Stimulated activated CD4-positive, alpha-beta T cell treated with anti-CD3 and anti-CD28 coated beads, Interleukin-1b, Interleukin-23, amount 100 ng/mL, for 24 hours (primary cell): ENCODE measurements at places on chromosomes 7 and 10.

- DNase-seq: no peak
Observed at GRCh38 chr7:106812027-106812643, 52.9 kb upstream of the PIK3CG start.

GRCh38 chr10:63155388-63156020 lies 22.4 kb downstream of the NRBF2 start:
- no peak for DNase-seq

- DNase-seq: no peak
Observed at GRCh38 chr7:26005683-26006410, 146.2 kb upstream of the NFE2L3 start.

DNA sequence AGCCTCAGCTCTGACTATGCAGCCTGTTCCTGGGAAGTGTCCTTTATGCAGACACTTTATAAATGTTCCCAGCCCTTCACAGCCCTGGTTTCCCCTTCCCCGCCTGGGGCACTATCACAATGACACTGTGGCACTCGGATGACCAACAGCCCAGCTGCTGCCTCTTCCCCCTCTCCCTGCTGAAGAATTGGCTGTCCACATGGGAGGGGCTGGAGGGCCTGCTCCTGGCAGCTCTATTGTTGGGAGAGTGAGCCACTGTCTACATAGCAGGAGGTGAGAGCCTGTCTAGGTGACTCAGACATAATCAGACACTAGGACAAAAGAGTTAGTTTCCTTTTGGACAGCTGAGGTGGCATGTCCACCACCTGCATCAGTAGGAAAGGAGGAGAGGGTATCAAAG lies 437.5 kb downstream of the PLXNA4 start:
- DNase-seq: no peak

DNA sequence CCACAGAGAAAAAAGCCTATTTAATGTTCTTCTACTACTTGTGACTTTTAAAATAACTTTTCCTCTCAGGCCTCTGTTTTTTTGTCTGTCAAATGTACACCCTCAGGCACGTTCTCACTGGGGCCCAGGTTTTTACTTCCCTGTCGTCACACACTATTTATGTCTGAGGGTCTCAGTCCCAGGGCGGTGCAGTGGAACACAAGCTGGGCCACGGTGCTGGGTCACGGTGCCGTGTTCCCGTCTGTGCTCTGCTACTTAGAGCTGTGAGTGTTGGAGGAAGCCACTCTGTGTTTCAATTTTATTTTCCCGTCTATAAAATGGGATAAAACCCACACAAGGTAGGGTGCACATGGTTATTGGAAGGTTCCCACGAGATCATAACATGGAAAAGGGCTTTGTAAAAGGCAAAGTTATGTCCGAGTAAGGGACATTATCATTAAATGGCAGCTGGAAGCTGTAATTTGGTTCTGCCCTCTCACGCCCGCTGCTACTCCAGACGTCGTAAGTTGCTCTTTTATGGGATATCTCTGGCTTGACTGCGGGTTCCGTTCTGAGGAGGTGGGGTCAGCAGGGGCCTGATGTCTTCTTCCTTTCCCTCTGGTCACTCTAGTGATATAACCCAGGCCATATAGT lies 25.2 kb downstream of the ZNF775 start:
- no peak for DNase-seq

- DNase-seq: no peak
Observed at GRCh38 chr7:92496876-92497275, 19.1 kb upstream of the ERVW-1 start.

GRCh38 chr10:22466763-22467334 lies 121.6 kb downstream of the SPAG6 start:
- DNase-seq: no peak

DNA sequence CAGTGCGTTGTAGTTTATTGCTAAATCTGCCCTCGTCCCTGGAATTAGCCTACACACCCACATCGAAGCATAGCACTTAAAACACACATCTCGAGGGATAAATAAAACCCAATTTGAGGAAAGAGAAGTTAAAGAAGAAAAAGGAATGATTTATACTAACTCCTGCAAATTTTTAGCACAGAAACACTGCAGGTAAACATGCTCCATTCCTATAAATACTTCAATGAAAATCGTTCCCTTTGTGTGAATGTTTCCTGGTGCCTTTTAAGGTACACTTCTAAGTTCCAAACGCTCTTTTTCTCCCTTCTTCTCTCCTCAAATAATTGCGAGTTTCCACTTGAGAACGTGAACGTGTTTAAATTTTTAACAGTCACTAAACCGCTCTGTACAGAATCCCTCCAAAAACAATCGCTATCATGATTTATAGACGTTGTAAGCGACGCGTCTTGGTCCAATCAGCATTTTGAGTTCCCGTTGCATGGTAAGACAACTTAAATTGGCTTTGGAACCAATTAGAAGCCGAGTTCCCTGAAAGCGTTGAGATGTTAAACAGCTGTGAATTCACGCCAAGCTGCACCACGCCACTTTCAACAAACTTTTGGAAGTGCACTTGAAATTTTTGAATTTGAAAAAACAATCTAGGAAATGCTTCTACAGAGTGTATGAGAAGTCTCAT lies 12.5 kb upstream of the EBLN1 start:
- DNase-seq: no peak

GRCh38 chr7:2771274-2771731 lies 72.8 kb downstream of the GNA12 start:
- no peak for DNase-seq

DNA sequence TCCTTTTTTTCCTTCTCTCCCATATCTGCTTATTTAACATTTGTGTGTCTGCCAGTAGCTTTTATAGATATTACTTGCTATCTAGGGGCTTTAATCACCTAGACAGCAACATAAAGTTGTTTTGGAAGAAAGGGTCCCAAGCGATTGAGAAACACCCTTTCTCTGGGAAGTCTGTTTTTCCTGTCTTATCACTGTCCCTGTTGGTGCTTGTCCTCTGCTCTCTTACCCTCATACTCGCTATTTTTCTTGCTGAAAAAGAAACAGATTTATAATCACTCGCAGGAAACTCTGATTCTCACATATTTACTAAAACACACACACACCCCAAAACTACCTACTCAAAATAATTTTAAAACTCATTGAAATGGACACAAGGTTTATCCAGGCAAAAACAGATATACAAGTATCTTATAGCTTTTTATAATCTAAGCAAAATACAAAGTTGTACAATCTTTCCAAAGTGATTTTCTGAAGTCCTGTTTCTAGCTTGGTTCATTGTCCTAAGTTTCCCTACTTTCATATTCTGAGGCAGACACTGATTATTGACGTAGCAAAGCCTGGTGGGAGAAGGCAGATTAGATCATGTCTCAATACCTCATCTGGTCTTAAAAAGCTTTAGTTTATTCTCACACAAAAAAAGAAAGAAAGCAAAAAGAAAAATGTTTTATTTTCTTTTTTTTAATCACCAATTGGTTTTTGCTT lies 157.3 kb downstream of the CACNA2D1 start:
- no peak for DNase-seq

DNA sequence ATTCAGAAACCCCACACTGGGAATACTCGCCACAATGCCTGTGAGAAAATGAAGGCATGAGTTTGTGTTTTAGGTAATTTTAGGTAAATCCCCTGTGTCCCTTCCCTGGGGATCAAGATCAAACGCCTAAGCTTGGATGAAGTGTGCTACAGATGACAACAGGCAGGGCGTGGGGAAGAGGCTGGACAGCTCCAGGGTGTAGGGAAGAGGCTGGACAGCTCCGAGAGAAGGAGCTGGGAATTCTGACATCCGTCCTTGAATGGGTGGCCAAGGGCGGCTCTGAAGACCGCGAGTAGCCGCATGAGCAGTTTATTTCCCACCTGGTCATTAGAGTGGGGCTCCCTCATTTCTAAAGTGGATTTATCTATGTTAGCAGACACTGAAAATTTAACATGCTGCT lies 109.7 kb downstream of the RAMP3 start:
- no peak for DNase-seq

- no peak for DNase-seq
Observed at GRCh38 chr10:132546567-132547420, 9.2 kb downstream of the INPP5A start.

- DNase-seq: no peak
Observed at GRCh38 chr10:124032971-124033886, 60.2 kb downstream of the CHST15 start.

GRCh38 chr7:55366461-55367070 lies 1.4 kb downstream of the LANCL2 start:
- no peak for DNase-seq

GRCh38 chr7:93923942-93924341 lies 2.4 kb downstream of the GNG11 start:
- no peak for DNase-seq

DNA sequence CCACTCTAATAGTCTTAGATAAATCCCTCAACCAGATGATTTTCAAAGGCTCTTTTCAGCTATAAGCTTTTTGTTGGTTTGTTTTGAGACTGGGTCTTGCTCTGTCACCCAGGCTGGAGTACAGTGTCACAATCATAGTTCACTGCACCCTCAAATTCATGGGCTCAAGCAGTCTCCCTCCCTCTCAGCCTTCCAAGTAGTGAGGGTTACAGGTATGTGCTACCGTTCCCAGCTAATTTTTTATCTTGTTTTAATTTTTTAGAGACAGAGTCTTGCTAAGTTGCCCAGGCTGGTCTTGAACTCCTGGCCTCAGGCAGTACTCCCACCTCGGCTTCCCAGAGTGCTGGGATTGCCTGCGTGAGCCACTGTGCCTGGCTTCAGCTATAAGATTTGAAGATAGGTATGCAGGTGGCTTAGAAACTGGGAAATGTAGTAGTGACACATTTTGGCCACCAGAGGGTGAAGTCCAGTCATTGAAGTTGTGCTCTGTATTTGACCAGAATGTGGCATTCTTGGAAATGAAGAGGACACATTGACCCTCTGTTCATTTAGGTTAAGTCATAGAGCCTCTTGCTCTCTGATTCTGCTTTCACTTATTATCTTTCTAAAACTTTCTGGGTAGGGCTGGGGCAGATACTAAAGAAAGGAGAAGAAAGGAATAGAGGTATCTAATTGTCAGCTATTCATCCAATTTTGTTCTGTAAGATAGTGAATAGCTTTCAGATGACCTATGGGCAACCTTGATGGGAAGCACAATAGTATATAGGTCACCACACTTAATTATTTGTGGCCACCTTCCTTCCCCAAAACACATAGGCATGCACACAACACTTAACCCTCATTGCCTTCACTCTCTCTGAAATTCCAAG lies 36.0 kb downstream of the R3HCC1L start:
- DNase-seq: peak; percentile 3

DNA sequence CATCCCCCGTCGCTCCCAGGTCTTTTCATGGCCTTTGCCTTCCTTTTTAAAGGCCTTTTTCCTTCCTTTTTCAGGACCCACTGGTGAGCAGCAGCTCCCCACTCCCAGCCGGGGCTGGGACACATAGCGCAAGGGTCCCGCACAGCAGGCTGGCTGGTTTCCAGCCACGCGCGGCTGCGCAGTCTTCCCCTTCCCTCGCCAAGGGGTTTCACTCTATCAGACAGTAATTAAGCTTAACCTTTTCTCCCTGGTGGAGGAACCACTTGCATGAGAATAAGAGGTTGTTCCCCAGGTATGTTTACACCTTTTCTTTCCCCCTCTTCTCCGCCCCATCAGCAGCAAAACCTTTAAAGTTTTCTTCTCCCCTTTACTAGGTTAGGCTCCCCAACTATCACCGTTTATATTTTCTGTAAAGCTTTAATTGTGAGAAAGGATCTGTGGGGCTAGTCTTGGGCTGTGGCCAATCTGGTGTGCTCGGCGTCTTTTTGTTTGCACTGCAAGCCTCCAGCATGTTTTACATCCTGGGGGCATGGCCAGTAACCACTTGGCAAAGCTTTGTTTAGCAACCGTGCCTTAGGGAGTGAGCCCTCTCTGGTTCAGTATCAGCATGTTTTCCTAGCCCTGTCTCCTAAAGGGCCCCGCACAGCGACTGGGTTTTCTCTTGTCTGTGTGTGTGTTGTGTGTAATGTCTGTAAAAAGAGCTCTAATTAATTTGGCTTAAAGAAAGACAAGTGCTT lies 219.6 kb downstream of the PHF14 start:
- no peak for DNase-seq

GRCh38 chr10:21634599-21635365 lies 100.8 kb downstream of the MLLT10 start:
- no peak for DNase-seq

DNA sequence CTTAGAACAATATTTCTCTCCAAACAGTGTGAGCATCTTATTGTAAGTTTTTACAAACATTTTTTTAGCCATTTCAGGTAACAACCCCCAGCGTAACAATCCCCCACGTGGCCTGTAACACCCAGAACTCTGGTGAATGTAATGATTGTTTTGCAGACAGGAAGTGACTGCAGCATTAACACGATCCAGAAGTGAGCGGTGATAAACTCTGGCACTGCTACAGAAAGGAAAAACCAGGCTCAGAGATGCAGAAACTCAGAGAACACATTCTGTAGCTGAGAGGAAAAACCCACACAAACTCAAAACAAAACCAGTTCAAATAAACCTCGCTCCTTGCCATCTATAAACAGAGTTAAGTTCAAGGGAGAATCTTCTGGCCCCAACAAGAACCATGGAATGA lies 285.7 kb downstream of the FGFR2 start:
- no peak for DNase-seq

GRCh38 chr10:90992462-90992861 lies 71.6 kb upstream of the ANKRD1 start:
- no peak for DNase-seq

- no peak for DNase-seq
Observed at GRCh38 chr10:86218160-86218559, 148.4 kb downstream of the GRID1 start.

DNA sequence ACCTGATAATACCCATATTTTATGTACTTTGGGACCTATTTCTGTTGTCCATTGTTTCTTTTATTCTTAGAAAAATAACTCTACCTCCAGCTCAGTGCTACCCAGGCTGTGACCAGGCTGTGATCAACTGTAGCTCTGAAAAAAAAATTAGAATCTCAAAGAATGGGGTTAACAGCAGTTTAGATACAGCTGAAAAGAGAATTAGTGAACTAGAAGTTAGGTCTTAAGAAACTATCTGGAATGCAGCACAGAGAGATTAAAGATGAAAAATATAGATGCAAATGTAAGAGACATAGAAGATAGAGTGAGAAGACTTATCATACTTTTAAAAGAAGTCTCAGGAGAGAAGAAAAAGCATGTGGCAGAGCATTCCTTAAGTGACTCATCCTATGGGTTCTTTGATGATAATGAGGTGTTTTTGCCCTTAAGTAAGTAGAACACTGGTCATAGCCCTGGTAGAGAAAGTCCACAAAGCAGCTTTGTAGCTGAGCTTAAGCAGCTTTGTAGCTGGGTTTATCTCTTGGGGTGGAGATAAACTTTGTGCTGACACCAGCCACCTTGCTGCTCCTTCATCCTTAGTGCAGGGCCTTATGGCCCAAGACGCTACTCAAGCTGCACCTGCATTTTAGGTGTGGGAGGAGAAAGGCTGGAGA lies 27.3 kb upstream of the SFRP5 start:
- DNase-seq: no peak

- peak; percentile 6 for DNase-seq
Observed at GRCh38 chr10:89206402-89207180, 526 bp downstream of the CH25H start.

DNA sequence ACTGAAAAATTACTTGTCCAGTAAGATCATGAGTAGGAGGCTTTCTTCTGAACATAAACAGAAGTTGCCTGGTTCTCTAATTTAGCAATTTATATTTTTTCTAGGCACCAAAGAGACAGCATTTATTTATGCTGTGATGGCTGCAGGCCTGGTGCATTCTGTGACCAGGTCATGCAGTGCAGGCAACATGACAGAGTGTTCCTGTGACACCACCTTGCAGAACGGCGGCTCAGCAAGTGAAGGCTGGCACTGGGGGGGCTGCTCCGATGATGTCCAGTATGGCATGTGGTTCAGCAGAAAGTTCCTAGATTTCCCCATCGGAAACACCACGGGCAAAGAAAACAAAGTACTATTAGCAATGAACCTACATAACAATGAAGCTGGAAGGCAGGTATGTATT lies 2.8 kb downstream of the WNT16 start:
- no peak for DNase-seq
